ENCODE measurements at places on chromosomes 3 and 15. TPM values are rescaled to one million over a fixed set of nuclear protein-coding genes. Genes with fewer than 3 reads are reported as not detected.

Gene VWA5B2
- not detected for total RNA-seq

Gene KIF7
- 33.8 TPM for total RNA-seq

Gene CLSTN2
- total RNA-seq = 5.0 TPM

Gene TRPM1
- not detected for total RNA-seq

Gene SEC11A
- 146 TPM for total RNA-seq

Gene DNAH12
- 0.57 TPM for total RNA-seq

Gene CX3CR1
- 0.56 TPM for total RNA-seq

DNA sequence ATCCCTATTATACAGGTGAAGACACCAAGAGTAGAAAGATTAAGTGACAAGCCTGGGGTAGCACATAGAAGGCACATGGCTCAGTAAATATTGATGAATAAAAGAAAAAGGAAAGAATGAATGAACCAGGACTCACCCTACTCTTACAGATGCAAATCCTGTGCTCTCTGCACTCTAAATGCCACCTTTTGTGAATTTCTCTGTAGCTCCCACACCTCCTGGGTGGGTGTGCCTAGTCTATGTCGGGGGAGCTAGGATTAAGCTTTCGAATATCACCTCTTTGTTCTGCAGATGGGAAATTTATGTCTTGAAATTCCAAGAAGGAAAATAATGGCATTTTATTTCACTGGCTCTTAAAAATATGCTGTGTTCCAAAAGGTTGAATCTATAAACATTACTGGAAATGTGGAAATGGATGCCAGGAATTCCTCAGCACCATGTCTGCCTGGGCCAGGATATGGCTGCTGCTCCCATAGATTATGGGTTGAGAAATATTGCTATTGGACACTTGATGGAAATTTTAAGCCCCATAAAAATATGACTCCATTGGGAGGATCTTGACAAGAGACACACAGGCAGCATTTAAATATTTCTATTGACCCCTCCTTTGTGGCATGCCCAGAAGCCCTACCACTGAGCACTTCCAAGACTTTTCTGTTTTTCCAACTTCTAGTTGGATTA is 43.3 kb downstream of the CCNB2 start:
- no peak for DNase-seq
- no peaks in the 10 kb centered on the region for H3K4me1 ChIP-seq
- H3K27ac ChIP-seq = no peak overlapping the region
- no peak overlapping the region for H3K4me3 ChIP-seq

DNA sequence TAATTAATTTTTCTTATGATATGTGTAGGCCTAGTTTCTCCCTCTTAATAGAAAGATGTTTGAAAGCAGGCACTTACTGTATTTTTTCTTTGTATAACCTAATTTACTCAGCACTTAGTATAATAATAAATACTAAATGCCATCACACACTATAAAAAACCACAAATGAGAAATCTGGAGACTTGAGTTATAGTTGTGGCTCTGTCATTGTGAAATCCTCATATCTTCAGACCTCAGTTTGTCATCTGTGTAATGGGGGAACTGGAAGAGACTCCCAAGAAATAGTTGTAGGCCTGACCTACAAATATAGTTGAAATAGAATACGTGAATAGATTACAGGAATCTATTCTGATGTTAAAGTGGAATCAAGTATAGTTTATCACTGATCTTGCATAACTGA is 287.6 kb upstream of the DPH6 start:
- H3K27ac ChIP-seq = no peak overlapping the region
- no peak for DNase-seq
- H3K36me3 ChIP-seq = no peaks in the 10 kb centered on the region

- no peak overlapping the region for H3K27ac ChIP-seq
- H3K4me1 ChIP-seq = no peaks in the 10 kb centered on the region
- no peaks in the 10 kb centered on the region for H3K36me3 ChIP-seq
- no peak for DNase-seq
- H3K27me3 ChIP-seq = no peaks in the 10 kb centered on the region
Observed at GRCh38 chr3:25872200-25872877, 82.4 kb downstream of the OXSM start.

- peaks cover 23% of the 10 kb centered on the region for H3K4me1 ChIP-seq
- H3K36me3 ChIP-seq = peaks cover 19% of the 10 kb centered on the region
- H3K4me3 ChIP-seq = peak overlapping the region; percentile 91
- H3K27me3 ChIP-seq = no peaks in the 10 kb centered on the region
Observed at GRCh38 chr15:69451951-69452691, 497 bp upstream of the RPLP1 start.

GRCh38 chr3:66355394-66355793 is 134.6 kb downstream of the SLC25A26 start:
- H3K4me1 ChIP-seq = peaks cover 6% of the 10 kb centered on the region
- no peak overlapping the region for H3K27ac ChIP-seq
- no peak overlapping the region for H3K4me3 ChIP-seq
- no peaks in the 10 kb centered on the region for H3K36me3 ChIP-seq

- no peaks in the 10 kb centered on the region for H3K36me3 ChIP-seq
- no peak overlapping the region for H3K27ac ChIP-seq
- no peak for DNase-seq
- H3K4me3 ChIP-seq = no peak overlapping the region
- H3K4me1 ChIP-seq = no peaks in the 10 kb centered on the region
Observed at GRCh38 chr3:103056542-103056941, 621.7 kb downstream of the ZPLD1 start.

- no peaks in the 10 kb centered on the region for H3K4me1 ChIP-seq
- no peak overlapping the region for H3K4me3 ChIP-seq
- no peak for DNase-seq
- H3K27me3 ChIP-seq = no peaks in the 10 kb centered on the region
Observed at GRCh38 chr15:33722005-33722672, 246.2 kb upstream of the CHRM5 start.

DNA sequence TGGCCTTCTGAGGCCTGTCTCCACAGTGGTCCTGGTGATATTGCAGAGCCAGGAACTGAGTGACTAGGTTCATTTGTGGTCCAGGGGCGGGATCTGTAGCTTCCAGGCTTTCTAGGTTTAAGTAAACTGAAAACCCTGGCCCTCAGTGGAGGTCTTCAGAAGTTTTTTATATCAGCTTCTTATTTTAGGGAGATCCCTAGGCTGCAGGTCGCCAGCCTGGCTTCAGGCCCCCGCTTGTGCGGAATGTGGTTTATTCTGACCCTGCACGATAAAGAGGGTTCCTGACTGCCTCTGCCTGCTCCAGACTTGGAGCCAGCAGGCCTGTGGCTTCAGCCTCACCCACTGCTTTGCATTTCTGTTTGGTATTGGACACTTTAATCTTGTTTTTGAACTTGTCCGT is 133.9 kb upstream of the PLXNA1 start:
- no peak overlapping the region for H3K4me3 ChIP-seq
- peaks cover 15% of the 10 kb centered on the region for H3K4me1 ChIP-seq
- peak overlapping the region; percentile 97 for H3K27ac ChIP-seq
- H3K27me3 ChIP-seq = no peaks in the 10 kb centered on the region
- H3K36me3 ChIP-seq = no peaks in the 10 kb centered on the region
- no peak for DNase-seq

DNA sequence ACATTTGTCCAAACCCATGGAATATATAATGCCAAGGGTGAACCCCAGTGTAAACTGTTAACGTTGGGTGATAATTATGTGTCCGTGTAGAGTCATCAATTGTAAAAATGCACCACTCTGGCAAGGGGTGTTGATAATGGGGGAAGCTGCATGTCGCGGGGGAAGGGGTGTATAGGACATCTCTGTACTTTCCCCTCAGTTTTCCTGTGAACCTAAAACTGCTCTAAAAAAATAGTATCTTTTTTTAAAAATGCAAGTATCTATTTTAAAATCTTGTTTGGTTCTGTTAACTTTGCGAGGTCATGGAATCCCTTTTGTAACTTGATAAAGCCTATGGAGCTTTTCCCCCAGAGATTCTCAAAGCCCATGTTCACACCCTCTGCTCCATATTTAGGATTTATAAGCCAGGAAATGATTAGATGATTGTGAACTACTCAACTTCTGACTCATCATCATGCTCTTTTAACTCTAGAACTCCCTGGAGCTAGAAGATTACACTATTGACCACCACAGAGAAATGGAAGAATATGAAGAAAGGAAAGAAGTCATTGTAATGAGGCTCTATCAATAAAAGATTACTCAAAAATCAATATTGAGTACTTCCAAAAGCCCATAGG is 56.1 kb upstream of the C3orf49 start:
- DNase-seq = no peak
- no peaks in the 10 kb centered on the region for H3K4me1 ChIP-seq
- no peak overlapping the region for H3K4me3 ChIP-seq
- peaks cover 8% of the 10 kb centered on the region for H3K27me3 ChIP-seq
- no peak overlapping the region for H3K27ac ChIP-seq
- no peaks in the 10 kb centered on the region for H3K36me3 ChIP-seq

DNA sequence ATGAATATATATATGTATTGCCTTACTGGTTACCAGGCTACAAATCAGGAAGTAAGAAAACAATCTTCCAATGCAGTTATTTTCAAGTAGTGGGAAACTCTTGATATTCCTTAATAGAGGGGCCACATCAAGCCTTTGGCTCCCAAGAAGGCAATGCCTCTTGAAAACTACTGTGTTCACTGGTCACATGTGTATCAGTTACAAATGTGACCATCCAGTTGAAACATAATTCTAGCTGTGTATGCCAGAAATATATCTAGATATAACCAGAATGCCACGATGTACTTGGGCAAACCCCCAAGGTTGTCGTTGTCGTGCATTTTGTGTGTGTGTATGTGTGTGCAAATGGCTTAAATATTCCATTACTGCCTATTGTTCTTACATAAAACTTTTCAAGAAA is 200.8 kb downstream of the SUCLG2 start:
- DNase-seq = no peak
- H3K4me1 ChIP-seq = peaks cover 13% of the 10 kb centered on the region
- H3K27me3 ChIP-seq = no peaks in the 10 kb centered on the region
- H3K4me3 ChIP-seq = no peak overlapping the region
- H3K27ac ChIP-seq = no peak overlapping the region

GRCh38 chr3:157145606-157146322 is 14.2 kb downstream of the CCNL1 start:
- peak overlapping the region; percentile 29 for H3K27ac ChIP-seq
- no peak overlapping the region for H3K4me3 ChIP-seq
- no peaks in the 10 kb centered on the region for H3K4me1 ChIP-seq

- peaks cover 17% of the 10 kb centered on the region for H3K4me1 ChIP-seq
- DNase-seq = no peak
- H3K27ac ChIP-seq = no peak overlapping the region
Observed at GRCh38 chr3:88408935-88409334, 259.2 kb downstream of the C3orf38 start.

DNA sequence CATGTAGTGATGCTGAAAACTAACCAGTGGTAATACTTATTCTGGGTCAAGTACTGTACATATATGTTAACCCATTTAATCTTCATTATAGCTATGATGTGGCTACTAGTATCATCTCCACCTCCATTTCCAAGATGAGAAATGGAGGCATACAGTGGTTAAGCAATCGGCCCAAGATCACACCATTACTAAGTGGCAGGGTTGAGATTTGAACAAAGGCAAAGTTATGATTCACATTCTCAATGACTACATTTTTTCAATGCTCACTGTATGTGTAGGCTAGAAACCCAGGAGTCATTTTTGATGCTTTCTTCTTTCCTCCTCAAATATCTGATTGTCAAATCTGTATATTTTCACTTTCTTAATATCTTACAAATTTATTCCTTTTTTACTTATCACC is 30.2 kb downstream of the ABI3BP start:
- no peaks in the 10 kb centered on the region for H3K36me3 ChIP-seq
- H3K27me3 ChIP-seq = no peaks in the 10 kb centered on the region
- no peak for DNase-seq
- no peak overlapping the region for H3K27ac ChIP-seq
- no peaks in the 10 kb centered on the region for H3K4me1 ChIP-seq
- no peak overlapping the region for H3K4me3 ChIP-seq

DNA sequence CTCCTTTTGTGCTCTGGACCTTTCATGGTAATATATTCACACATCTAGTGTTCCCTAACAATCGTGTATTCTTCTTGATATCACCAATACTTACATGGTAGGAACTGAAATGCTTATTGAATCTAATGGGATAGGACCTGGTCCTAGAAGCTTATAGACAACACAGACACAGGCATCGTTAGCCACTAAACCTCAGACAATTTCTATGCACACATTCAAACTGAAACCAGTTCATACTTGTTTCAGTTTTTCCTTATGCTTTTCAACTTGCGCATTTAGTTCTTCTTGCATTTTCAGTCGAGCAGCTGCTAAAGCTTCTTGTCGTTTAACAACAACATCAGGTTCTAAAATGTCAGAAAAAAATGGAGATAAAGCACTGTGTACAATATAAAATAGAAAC is 2.3 kb downstream of the SELENOS start:
- no peak overlapping the region for H3K4me3 ChIP-seq
- H3K27me3 ChIP-seq = no peaks in the 10 kb centered on the region
- H3K4me1 ChIP-seq = peaks cover 44% of the 10 kb centered on the region
- H3K36me3 ChIP-seq = peaks cover 36% of the 10 kb centered on the region
- no peak for DNase-seq

DNA sequence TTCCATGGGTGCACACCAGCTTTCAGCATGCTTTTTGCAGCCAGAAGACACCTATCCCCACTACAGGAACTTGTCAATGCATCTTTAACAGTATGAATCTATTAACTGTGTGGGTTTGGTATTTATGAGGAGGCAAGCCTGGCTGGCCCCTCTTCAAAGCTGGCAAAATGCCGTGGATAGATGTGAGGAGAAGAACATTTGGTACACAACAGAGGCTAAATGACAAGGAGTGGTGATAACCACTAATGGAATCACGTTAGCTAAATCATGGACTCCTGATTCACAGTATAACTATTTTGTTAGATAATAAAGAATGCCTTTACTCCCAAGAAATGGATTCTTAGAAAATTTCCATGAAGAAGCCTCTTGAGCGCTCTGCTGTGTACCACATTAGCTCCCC is 187.2 kb downstream of the CLSTN2 start:
- no peak overlapping the region for H3K4me3 ChIP-seq
- H3K27ac ChIP-seq = no peak overlapping the region
- peaks cover 5% of the 10 kb centered on the region for H3K27me3 ChIP-seq
- no peak for DNase-seq
- no peaks in the 10 kb centered on the region for H3K36me3 ChIP-seq
- no peaks in the 10 kb centered on the region for H3K4me1 ChIP-seq

- H3K36me3 ChIP-seq = no peaks in the 10 kb centered on the region
- no peak overlapping the region for H3K4me3 ChIP-seq
- no peaks in the 10 kb centered on the region for H3K4me1 ChIP-seq
- DNase-seq = no peak
- no peaks in the 10 kb centered on the region for H3K27me3 ChIP-seq
Observed at GRCh38 chr3:156158656-156159295, 38.4 kb downstream of the KCNAB1 start.

DNA sequence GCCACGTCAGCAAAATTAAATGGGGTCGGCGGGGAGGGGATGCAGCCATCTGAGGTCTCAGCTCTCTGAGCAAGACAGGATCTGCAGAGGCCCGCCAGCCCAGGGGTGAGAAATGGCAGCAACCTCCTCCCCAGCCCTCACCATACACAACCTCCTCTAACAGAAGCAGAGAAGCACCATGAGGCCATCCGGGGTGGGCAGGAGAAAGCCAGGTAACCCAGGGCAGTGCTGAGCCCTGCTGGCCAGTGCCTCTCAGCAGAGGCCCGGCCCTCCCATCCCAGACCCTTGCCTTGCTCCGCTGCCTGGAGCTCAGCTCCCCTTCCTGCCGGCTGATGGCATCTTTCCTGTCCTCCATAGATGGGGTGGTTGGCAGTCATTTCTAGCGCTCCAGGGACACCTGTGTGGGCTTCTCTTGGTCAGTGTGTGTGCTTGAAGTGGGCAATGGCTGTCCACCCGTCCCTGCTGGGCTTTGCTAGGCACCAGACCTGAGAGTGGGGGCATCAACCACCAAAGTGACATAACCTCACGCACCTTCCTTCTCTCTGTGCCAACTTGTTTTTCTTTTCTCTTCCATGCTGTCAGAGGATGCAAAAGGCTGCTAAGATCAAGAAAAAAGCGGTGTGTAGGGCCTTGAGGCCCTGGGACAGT is 175.8 kb downstream of the NSMCE3 start:
- H3K27me3 ChIP-seq = no peaks in the 10 kb centered on the region
- no peak overlapping the region for H3K27ac ChIP-seq
- H3K36me3 ChIP-seq = no peaks in the 10 kb centered on the region
- DNase-seq = no peak
